ENCODE measurements at places on chromosomes 5 and 9.
A peak's percentile ranks its signal among the peaks of the same experiment; 100 is the strongest.

DNA sequence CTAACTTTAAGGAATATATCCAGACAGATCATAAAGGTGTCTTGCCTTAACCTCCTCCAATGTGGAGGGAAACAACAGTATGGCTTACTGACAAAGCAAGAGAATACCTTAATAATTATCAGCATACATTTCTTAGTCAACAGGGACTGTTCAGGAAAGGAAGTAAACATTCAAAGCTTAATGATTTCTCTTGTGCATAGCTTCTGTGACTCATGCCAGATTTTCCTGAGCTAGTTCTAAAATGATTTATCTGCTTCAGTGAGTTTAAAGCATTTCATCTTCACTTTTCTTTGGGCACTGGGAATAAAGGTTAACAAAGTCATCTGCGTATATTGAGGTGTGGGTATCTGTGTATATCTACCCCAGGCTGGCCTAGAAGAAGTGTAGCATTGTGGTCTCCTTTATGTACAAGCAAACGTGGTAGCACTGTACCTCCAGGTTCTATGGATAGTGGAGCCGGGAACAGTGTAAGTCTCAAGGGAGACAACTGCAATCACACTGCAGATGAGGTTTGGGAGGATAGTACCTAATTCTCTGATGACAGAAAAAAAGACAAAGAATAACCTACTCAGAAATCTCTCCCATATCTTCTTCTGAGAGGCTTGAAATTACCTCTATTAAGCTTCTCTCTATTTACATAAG, 284.1 kb downstream of the HCN1 start:
- DNase-seq, result no peak

DNA sequence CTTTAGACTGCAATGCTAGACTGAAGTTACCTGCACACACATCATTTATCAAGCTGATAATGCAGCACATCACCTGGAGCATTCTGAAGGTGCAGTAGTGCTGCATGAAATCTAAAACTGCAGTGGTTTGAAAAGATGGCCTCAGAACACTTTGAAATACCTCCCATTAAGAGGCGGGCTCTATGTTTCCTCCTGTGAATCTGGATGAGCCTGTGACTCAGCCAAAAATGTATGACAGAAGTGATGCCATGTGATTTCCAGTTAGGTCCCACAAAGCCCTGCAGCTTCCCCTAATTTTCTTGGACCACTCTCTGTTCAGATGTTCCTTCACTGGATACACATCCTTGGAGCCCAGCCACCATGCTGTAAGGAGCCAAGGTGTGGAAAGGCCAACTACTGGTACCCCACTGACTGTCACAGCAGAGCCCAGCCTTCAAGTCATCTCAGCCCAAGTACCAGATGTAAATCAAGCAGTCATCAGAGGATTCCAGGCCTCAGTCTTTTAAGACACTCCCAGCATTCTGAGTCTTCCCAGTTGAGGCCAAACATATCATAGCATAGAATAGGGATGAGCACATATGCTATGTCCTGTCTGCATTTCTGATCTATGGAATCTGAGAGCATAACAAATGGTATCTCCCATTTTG, 27.2 kb upstream of the DEPDC1B start:
- no peak for DNase-seq

DNA sequence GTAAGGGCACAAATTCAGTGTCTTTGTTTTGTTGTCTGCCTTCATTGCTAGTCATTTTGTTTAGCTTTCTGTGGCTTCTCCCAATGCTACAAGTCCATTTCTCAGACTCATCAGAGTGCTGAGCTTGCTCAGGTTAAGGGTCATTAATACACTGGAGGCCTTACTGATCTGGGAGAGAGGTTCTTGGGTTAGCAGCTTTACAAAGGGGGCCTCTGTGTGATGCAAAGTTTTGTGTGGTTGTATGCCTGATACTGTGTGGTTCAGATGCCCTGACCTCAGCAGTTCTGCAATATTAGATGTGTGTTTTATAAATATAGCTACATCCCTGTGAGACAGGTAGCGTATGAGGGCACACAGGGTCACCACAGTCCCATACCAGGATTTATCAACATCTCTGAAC, 34.8 kb upstream of the SMARCA2 start:
- no peak for DNase-seq

DNA sequence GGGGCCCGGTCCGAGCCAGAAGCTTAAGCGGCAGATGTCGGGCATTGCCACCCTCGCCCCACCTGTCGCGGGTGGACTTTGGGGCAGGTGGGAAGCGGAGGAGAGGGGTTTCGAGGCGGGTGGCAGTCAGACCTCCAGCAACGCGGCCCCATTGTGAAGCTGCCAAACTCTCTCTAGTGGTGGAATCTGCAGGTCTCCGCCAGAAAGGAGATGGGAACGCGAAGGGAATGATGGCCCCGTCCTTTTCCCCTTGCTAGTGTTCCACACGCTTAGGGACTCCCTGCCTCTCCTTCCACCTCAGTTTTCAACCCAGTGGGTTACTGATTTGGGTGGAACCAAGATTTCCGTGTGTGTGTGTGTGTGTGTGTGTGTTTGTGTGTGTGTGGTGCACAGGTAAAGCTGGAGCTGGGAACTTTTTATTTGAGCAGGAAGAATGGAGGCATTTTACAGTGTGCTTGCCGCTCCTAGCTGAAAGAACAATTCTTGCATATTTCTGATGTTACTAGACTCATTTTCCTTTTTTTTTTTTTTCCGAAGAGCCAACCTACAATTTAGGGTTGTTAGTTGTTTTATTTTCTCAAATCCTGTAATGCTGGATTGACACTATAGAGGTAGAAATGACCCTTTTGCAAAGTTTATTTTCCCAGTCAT, 1.3 kb downstream of the MACIR start:
- DNase-seq, result no peak

GRCh38 chr9:86601697-86602096, 247.5 kb upstream of the TUT7 start:
- no peak for DNase-seq

DNA sequence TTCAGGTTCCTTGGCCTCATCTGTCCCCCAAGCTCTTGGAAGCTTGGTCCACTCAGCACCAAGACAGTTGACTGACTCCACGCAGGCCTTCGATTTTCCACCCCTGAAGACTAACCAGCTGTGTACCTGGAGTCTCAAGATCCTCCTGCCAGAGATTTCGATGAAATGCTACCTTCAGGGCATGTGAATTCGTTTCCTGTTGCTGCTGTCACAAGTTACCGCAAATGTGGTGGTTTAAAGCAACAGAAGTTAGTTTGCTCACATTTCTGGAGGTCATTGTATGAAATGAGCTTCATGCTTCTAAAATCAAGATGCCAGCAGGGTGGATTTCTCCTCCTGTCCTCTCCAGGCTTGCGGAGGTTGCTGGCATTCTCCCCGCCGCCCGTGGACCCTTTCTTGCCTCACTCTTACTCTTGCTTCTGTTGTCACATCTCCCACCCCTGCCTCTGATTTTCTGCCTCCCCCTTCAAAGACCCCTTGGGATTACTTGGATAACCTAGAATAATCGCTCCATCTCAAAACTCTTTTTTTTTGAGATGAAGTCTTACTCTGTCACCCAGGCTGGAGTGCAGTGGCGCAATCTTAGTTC, 27.6 kb upstream of the RETREG1 start:
- no peak for DNase-seq

GRCh38 chr9:69715096-69715495, 42.9 kb upstream of the APBA1 start:
- DNase-seq, result no peak

- no peak for DNase-seq
Observed at GRCh38 chr9:127905004-127905728, 5.8 kb upstream of the ST6GALNAC6 start.

DNA sequence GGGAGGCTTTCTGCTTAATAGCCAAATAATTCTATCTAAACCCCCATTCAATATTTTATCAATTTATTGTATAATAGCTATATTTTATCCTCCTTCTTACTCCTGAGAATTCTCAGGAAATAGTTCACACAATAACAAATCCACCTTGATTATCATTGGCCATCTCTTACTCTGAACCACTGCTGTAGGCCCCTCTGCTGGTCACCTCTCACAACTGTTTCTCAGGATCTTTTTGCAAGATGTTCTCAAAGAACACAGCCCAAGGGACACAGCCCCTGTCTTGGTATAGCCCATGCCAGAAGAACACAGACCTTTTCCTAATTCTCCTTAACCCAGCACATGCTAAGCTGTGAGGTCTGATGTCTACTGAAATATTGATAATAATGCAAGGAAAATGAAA, 74.9 kb upstream of the HTR4 start:
- peak; percentile 32 for DNase-seq

DNA sequence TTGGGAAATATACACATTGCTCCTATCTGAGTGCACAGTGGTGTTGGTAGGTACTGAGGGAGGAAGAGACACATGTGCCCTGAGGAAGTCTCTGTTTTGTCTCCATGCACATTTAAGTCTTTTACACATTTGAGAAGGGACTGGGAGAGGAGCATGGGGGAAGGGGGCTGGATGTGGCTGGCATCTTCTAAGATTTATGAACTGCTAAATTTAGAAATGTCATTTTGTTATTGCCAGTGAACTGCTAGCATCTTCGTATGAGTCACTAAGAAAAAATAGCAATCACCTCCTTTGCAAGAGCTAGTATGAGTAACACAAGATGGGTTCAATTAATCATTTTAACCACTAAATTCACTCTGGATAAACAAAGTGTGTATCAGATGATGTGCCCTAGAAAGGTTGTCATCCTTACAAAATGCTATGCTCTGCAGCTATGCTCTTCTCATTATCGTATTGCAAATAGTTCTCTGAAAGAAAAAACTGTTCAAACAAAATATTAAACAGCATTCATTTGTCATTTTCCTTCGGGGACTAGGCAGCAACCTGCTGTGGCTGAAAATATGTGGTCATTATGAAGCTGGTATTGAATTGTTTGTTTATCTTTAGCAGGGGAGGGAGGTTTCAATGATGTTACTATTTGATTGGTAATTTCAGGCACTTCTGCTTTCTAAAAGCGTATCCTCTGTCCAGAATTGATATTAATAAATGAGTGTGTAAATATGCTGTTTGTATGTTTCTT, 236.5 kb downstream of the DMRTA1 start:
- DNase-seq, result peak; percentile 83

DNA sequence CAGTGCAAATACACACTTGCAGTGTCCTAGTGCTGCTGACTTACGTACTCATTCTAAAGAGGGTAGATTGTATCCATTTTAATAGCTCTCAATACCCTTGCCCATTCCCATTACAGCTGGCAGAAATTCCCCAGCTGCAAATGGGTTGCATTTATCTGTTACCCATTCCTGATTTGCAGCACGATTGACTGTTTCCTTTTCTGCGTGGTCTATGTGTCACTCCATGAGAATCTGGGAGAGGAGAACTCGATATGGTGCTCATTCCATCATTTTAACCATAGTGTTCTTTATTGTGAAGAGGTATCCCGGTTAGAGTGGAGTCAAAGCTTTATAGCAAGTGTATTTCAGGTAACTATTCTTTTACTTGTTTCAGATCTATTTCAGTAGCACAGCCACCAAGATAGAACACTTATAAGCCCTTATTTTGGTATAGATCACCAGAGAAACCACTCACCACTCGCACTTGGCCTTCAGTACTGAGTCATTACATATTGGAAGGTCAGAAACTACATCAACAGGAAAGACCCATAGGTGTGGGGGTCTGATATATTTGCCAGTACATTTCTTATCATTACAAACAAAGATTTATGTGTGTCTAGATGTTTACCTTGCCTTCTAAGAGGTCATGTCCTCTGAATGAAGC, 139.5 kb downstream of the MUSK start:
- DNase-seq, result no peak

GRCh38 chr5:93793159-93793781, 51.9 kb upstream of the POU5F2 start:
- no peak for DNase-seq

- DNase-seq, result peak; percentile 74
Observed at GRCh38 chr9:133703591-133704399, 34.4 kb downstream of the SARDH start.

GRCh38 chr5:170246126-170246870, 13.5 kb downstream of the C5orf58 start:
- no peak for DNase-seq

DNA sequence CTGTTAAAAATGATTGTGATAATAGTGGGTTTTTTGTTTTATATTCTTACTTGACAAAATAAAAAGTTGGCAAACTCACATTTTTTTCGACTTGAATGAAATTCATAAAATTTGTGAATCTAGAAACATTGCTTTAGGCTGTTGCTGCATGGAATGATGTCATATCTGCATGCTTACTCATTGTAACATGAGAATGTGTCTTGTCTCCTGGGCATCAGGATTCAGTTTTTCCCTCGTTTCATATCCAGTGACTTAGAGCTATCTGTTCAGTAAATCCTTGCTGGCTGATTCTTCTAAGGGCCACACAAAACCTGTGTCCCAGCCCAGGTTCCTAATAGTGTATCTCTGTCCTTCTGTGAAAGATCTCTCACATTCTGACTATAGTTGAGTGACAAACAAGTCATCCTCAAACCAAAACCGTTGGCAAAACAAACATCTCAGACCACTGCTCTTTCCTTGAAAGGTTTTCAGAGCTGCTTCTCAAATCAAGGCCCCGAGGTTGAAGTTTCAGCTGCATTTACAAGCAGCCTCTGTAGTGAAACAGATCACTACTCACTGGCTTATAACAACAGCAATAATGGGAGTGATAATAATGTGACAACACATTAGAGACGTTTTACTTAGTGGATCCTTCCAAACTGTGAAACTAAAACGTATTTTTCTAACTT, 95.0 kb downstream of the NPR3 start:
- no peak for DNase-seq

- DNase-seq, result no peak
Observed at GRCh38 chr5:140311011-140311467, 8.1 kb upstream of the PFDN1 start.

DNA sequence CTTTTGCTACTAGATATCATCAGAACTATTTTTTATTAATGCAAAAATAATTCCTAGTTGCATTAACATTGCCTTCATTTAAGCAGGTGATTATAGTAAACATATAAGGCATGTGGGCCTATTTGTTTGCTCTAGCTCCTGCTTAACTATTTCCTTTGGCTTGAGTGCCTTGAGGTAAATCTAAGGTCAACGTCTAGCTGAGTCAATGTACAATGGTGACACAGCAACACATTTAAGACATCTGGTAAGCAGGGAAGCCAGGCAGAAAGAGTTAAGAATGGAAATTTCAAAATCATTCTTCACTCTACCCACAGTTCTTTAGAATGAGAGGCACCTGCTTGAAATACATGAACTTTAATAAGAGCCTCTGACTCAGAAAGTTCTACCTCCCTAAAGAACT, 111.9 kb upstream of the FST start:
- no peak for DNase-seq
